Osteoblast (primary cell): ENCODE measurements at places on chromosomes 16 and 17.
A peak's percentile ranks its signal among the peaks of the same experiment; 100 is the strongest.

GRCh38 chr16:87608400-87608985 is 6.2 kb downstream of the JPH3 start:
- peak; percentile 99 for DNase-seq

DNA sequence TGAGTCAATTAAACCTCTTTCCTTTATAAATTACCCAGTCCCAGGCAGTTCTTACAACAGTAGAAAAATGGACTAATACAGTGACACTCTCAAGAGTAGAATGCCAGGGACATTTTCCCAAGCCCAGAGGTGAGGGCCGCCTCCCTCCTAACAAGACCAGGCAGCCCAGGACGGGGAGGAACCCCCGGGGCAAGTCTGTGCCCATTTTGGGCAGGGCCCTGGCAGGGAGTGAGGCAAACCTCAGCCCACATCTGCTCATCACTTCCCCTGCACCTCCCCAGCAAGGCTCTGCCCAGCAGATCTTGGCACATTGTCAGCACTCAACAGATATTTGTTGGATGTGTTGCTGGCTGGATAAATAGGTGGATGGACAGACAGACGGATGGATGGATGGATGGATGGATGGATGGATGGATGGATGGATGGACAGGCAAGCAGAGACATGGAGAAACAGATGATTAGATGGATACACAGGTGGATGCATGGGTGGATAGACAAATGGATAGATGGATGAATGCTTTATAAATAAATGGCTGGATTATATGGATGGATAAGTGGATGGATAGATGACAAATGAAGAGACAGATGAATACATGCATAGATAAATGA is 271.3 kb downstream of the PARN start:
- no peak for DNase-seq

GRCh38 chr17:15453782-15454181 is 13.6 kb downstream of the CDRT4 start:
- DNase-seq = no peak

DNA sequence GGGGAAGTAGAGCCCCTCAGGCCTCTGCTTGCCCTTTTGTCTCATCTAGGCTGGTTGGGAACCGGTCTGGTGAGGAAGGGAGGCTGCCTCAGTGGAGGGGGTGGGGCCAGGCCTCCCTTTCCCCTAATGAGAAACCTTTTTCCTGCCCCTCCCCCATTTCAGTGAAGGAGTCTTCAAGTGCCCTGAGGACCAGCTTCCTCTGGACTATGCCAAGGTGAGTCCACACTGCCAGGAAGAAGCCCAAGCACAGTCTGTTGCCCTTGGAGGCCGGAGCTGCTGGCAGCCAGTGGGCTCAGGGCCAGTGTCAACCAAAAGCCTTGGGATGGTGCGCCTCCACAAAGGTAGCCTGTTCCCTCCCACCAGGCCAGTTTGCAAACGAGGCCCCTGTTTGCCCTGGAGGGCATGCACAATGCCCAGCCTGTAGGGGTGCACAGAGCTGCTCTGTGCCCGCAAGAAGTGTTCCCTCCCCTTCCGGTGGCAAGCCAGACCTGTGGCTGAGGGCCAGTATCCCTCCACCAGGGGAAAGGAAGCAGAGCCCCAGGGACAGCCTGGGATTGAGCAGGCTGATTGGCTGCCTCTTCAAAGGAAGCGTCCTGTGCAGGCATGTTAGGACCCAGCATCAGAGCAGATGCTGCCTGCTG is 3.4 kb downstream of the TRAF4 start:
- no peak for DNase-seq

DNA sequence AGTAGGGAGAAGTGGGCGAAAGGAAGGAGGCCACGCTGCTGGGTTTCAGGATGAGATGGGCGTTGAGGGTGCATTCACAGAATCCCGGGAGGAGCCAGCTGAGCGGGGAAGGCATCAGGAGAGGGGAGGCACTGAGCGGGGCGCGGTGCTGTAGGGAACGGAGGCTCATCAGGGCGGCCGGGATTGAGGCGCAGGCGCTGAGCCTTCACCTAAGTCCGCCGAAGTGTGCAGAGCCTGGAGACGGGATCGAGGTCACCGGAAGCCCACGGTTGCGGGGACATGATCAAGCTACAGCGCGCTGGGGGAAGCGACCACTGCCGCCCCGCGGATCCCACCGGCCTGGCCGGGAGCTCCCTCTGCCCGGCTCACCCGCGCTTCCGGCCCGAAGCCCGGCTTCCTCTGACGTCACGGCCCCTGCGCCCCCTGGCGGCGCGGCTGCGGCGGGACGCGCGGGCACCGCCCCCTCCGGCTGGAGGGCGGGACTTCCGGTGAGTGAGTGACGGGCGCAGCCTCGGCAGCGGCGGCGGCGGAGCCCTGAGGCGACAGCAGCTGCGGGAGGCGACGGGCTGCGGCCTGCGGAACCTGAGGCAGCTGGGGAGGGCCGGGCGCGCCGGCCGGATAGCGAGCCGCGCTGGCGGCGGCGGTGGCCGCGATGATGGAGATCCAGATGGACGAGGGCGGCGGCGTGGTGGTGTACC is at the start of gene MAPK8IP3:
MAPK8IP3 (plus strand) TSS at position 508 of the 698 bp plus-strand sequence; CDS start at position 653, 145 bp downstream.
- DNase-seq = peak; percentile 99

- no peak for DNase-seq
Observed at GRCh38 chr16:57004387-57005250, 15.3 kb downstream of the NLRC5 start.

DNA sequence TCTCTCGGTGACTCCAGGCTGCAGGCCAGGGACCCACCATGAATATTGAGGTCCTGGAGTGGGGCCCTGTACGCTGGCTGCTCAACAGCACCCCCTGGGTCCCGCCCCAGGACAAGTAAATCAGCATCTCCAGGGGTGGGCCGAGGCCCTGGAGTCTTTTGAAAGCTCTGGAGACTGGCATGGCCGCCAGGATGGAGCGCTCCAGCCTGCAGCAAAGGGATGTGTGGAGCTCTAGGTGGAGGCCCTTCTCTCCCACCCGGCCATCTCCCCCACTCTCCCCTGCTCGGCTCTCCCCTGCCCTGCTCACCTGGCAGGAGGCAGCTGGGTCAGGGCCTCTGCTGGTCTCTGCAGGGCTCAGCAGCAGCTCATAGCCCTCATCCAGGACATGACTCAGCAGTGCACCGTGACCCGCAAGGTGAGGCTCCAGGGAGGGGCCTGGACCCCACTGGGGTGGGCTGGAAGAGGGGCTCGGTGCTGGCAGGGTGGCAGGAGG is 16.6 kb downstream of the SGSH start:
- no peak for DNase-seq

GRCh38 chr16:55495616-55496289 is 13.1 kb upstream of the LPCAT2 start:
- DNase-seq = peak; percentile 92

- DNase-seq = peak; percentile 95
Observed at GRCh38 chr17:77778636-77779489, 179.6 kb upstream of the TNRC6C start.

DNA sequence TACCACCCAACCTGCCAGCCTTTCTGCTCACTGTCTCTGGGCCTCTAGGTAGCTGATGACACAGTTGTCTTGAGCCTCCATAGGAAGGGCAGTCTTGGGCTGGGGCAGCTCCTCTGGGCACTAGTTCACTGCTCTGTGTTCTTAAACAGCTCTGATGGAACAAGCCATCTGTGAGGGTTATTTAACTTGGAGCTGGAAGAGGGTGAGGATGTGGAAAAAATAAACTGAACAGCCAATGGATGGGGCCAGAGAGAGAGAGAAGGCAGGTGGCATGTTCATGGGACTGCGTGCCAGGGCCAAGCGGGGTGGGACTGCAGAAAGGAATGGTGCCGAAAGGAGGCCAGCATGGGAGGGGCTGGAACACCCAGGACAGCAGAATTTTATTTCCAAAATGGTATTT is 52.6 kb downstream of the HIC1 start:
- no peak for DNase-seq

- DNase-seq = peak; percentile 23
Observed at GRCh38 chr17:51860954-51861561, 297.5 kb downstream of the CA10 start.

DNA sequence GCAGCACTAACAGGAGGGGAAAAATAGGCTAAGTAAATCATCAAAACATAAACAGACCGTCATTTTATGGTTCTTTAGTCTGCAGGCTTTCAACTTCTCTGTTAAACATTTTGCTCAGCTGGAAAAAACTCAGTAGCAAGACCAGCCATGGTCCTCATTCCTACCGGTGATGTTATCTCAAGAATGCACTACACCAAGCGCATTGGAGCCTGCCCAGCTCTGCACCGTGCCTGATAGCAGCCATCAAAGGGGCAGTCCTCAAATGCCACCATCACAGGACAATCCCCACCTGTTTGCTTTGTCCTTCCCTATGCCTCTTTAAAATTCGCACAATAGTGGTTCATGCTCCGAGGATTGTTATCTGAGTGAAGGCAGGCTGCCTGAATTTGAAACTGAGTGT is 181.5 kb upstream of the MON1B start:
- peak; percentile 14 for DNase-seq

GRCh38 chr16:57091975-57092785 is at the start of gene CPNE2:
CPNE2 (plus strand) TSS chr16:57092583; CDS start chr16:57110743, 18,160 bp downstream.
- peak; percentile 98 for DNase-seq

DNA sequence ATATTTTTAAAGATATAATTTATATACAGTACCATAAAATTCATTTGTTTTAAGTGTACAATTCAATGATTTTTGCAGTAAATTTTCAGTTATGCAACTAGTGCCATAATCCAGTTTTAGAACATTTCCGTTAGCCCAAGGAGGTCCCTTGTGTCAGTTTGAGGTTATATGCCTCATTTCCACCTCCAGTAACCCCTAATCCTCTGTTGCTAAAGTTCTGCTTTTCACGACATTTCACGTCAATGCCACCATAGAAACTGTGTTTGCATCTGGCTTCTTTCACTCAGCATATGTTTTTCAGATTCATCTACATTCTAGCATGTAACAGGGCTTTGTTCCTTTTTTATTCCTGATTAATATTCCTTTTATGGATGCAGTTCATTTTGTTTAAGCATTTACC is 42.4 kb upstream of the NUDT7 start:
- no peak for DNase-seq

DNA sequence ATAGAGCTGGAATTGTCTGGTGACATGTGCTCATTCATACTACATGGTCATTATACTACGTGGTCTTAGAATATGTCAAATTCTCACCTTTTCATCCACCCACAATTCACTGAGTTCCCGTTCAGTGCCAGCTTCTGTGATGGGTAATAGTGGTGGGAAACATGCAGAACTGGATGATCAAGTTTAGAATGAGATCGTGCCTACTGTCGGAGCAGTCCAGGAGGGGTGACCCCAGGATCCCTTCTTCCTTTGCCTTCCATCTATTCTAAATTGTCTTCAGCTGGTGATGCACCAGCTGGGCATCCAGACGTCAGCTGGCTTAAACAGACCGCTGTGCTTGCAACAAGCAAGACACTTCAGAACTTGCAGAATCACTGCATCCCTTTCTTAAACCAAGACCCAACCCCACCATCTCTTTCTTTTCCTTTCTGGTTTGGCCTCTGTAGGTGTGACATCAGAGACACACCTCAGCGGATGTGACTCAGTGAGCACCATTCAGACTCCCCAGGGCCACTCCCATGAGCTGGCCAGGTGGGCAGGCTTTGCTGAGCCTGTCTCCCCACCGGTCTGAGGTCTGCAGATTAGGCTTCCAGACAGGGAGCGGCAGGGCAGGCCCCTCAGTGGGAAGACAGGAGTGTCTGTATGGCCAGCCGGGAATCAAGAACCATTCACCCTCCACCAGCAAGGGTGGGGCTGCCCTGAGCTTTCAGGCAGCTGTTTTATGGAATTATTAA is 18.1 kb downstream of the C17orf100 start:
- DNase-seq = no peak

DNA sequence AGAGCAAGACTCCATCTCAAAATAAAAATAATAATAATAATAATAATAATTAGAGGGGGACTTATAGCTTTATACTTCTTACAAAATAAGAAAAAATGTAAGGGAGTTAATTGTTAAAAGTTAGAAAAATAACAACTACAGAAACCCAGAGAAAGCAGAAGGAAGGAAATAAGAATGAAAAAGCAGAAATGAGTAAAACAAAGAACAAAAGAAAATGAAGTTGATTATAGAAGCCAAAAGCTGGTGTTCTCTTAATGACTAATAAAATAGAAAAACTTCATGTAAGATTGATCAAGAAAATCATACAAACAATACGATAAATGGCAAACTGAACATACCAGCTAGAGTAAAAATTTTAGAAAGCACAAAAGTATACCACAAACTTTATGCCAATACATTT is 6.8 kb upstream of the NSMCE1 start:
- DNase-seq = no peak

DNA sequence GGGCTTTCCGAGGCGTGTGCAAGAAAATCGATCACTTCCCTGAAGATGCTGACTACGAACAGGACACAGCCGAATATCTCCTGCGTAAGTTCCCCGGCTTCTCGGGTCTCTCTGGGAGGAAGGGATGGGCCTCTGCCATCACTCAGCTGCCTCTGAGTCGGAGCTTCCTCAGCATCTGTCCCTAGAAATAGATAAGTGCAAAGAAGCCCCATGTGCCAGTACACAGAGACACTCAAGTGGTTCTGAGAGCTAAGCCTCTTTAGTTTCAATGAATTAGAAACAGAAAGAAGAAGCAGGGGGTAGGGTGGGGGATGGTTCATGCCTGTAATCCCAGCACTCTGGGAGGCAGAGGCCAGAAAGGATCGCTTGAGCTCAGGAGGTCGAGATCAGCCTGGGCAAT is 90.6 kb downstream of the CACNG3 start:
- no peak for DNase-seq

GRCh38 chr16:85969159-85969558 is 70.2 kb downstream of the IRF8 start:
- DNase-seq = peak; percentile 21

DNA sequence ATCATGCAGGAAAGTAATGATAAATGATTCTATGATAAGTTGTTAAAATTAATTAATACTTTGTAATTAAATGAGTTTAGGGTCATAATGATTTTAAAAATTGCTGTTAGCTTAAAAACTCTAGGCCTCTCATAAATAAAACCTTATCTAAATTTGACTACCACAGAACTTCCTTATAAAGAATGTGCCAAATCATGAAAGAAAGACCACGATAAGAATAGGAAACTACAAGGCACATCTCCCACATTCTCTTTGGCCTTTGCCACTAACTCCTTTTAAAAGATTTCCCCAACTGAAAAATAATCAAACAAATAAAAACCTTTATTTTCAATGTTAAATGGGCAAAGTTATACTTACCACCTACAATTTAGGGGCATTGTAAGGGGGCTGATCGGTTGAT is 164.6 kb upstream of the C17orf78 start:
- DNase-seq = no peak

DNA sequence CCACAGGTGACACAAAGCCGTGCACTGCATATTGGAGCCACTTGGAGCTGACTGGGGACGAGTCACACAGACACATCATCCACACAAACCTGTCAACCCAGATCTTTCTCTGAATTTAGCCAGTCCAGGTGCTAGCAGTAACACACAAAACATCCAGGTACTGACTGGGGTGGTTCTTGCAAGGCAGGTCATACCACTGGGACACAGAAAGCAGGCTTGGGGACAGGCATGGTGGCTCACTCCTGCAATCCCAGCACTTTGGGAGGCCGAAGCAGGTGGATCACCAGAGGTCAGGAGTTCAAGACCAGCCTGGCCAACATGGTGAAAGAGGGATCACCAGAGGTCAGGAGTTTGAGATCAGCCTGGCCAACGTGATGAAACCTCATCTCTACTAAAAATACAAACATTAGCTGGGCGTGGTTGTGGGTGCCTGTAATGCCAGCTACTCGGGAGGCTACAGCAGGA is 14.9 kb downstream of the ENPP7 start:
- peak; percentile 85 for DNase-seq
